ENCODE measurements at places on chromosomes 16 and 17.

GRCh38 chr17:81494626-81495377 is 17.8 kb downstream of the ACTG1 start:
- no peak for DNase-seq

- DNase-seq: no peak
Measured at GRCh38 chr17:55743103-55743679, 7.7 kb upstream of the PCTP start.

GRCh38 chr17:65990593-65990992 is 201.3 kb downstream of the CEP112 start:
- no peak for DNase-seq

DNA sequence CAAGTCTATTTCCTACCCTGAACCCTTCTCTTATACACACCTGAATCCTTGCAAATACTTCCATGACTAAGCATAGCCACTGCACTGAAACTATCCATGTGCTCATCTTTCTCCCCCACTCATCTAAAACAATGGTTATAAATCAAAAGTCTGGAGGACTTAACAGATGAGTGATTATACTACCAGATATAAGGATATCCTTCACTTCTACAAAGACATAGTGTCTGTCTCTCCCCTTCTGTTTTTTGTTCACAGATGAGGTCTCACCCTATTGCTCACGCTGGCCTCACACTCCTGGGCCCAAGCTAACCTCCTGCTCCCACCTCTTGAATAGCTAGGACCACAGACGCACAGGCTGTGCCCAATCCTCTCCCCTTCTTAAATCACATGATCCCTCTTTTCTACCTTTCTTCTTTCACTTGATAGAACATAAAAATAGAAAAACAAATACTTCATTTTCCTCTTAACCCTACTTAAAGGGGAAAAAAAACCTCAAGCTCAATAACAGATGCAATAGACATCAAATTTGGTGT is 19.2 kb downstream of the CEP112 start:
- no peak for DNase-seq

DNA sequence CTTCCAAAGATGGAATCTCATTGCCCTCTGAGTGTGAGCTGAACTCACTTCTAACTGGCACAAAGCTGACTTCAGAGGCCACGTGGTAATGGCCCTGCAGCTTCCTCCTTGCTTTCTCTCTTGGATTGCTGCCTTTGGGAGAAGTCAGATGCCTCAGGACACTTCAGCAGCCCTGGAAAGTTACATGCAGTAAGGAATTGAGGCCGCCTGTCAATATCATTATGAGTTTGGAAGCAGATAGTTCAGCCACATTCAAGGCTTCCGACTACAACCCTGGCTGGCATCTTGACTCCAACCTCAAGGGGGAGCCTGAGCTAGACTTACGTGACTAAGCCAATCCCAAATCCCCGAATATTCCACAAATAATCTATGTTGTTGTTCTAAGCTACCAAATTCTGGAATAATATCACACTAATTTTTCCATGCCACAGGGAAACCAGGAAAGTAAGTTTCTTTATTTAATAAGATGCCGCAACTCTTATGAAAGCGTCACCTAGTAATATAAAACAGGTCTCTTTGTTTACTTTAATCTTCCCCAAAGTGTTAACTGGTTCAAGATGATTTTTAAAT is 13.6 kb downstream of the CEP20 start:
- DNase-seq: peak; percentile 68

GRCh38 chr17:62714016-62714777 is 86.7 kb downstream of the MRC2 start:
- no peak for DNase-seq

GRCh38 chr17:48970865-48971687 is 2.7 kb upstream of the GIP start:
- DNase-seq: no peak

GRCh38 chr17:38541281-38541680 is 64.5 kb downstream of the SRCIN1 start:
- no peak for DNase-seq

- no peak for DNase-seq
Measured at GRCh38 chr17:60502145-60502544, 23.9 kb downstream of the APPBP2 start.

GRCh38 chr17:3007651-3008121 is 55.7 kb downstream of the OR1D5 start:
- DNase-seq: no peak

DNA sequence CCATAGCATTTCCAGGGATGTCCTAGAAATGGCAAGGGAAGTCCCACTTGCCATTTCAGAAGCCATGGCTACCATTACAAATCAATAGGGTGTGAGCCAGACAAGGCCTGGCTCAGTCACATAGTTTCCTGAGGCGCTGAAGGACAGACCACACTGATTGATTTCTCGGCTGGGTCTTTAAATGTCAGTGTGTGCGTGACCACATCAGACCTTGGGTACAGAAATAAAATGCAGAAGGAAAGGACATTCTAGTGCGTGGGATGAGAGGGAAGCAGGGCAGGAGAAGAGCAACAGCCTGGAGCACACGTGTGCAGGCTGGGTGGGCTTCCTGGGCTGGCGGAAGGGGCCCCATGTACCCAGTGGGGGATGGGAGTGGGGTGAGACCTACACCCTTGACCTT is 58.7 kb upstream of the LYRM9 start:
- DNase-seq: no peak

DNA sequence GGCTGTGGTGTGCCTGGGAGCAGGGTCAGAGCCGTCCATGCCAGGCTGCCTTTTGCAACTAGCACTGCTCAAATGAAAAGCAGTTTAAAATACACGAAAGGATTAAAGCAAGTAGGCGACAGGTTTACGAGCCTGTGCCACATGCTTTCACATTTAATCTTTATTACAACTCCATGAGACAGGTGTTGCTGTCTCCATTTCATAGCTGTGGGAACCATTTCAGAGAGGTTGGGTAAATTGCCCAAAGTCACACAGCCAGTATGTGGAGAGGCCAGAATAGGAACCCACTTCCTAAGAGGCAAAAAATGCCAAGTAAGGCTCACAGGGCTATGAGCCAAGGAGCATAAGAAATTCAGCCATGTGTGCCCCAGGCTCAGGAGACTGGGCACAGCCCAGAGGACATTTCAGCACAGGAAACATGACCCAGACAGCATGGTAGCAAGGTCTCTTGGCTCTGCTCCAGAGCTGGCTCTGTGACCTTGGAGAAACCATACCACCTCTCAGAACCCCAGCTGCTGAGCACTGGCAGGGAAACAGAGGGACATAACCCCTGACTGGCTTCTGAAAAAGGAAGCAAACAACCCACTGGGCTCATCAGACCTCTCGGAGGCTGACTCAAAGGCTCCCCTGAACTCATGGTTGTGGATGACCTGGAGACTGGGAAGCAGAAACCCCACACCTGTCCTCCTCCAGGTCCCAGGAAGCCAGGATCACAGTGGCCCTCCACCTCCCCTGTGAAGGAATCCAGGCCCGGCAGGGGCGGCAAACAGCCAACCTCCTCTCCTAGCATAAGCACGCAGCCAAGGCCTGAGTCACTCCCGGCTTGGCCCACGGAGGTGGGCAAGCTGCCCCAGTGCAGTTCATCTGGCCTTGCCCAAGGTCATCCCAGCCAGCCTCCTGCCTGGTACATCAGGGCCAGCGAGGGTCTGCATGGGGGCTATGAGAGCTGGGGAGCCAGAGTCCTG is 40.3 kb upstream of the MRPS23 start:
- peak; percentile 66 for DNase-seq

DNA sequence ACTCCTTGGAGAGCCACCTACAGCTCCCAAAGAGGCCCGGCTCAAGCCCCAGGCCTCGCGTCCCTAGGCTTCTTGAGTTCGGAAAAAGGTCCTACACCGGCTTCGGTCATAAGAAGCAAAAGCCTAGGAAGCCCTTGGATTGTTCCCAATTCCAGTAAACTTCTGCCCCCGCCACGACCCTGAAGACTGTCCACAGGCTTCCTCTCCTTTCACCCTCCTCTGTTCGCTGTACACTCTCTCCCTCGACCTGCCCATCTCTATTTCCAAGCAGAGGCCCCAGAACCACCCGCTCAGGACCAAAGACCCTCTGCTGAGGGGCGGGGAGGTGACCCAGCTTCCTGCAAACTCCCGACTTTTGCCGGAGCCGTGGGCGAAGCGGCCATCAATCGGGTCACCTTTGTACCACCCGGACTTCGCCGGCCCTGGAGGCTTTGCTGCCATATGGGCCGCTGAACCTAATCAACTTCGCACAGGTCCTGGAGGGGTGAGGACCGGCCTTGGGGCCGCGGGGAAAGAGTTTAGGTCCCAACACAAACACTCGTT is 2.7 kb downstream of the HOXB2 start:
- no peak for DNase-seq

- DNase-seq: no peak
Measured at GRCh38 chr17:2964831-2965230, 98.6 kb downstream of the OR1D5 start.

GRCh38 chr17:46043606-46044005 is 44.6 kb downstream of the STH start:
- DNase-seq: no peak
